ENCODE measurements at places on chromosomes 5 and 9.

- DNase-seq, result no peak
Observed at GRCh38 chr5:122179701-122180100, 50.4 kb downstream of the ZNF474 start.

- peak; percentile 15 for DNase-seq
Observed at GRCh38 chr9:15277400-15278090, 29.5 kb downstream of the TTC39B start.

GRCh38 chr9:87742813-87743428, 17.0 kb downstream of the CTSL start:
- no peak for DNase-seq

DNA sequence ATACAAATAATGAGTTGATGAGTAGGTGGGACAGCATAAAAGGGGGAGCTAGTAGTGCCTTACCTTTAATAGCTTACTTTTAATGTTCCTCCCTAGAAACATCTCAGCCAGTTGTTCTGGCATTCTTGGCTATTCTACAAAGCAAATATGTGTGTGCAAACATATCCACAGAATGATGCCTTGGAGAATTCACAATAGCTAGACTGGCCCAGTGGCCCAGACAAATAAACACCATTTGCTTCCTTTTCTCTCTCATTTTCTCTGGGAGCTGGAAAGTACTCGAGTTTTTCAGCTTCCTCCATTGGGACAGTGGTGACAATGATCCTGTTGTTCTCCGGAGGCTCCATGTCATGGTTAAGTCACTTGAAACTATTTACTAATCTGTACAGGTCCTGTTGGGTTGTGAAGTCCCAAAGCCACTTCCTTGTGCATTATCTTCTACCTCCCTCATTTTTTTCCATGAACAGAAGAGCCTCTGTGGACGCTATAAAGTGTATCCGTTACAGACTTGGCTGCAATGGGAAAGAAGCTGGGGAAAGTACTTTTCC, 122.9 kb downstream of the DMAC1 start:
- DNase-seq, result no peak

DNA sequence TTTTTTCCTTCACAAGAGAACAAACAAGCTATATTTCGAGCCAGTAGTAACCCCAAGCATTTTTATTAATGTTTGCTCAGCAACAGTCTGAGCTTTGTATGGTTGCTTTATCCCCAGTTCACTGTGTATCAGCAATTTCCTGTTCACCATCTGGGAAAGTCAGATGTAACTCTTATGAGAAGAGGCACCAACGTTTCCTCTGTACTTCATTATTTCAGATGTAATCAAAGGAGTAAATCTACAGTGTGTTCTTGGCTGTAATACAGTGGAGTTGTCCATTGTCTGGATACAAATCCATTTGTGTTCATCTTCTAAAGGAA, 340.2 kb downstream of the ARRDC3 start:
- no peak for DNase-seq

GRCh38 chr9:88462191-88462590, 72.8 kb upstream of the NXNL2 start:
- DNase-seq, result no peak

GRCh38 chr5:172491481-172491880, 37.2 kb upstream of the SH3PXD2B start:
- DNase-seq, result no peak

DNA sequence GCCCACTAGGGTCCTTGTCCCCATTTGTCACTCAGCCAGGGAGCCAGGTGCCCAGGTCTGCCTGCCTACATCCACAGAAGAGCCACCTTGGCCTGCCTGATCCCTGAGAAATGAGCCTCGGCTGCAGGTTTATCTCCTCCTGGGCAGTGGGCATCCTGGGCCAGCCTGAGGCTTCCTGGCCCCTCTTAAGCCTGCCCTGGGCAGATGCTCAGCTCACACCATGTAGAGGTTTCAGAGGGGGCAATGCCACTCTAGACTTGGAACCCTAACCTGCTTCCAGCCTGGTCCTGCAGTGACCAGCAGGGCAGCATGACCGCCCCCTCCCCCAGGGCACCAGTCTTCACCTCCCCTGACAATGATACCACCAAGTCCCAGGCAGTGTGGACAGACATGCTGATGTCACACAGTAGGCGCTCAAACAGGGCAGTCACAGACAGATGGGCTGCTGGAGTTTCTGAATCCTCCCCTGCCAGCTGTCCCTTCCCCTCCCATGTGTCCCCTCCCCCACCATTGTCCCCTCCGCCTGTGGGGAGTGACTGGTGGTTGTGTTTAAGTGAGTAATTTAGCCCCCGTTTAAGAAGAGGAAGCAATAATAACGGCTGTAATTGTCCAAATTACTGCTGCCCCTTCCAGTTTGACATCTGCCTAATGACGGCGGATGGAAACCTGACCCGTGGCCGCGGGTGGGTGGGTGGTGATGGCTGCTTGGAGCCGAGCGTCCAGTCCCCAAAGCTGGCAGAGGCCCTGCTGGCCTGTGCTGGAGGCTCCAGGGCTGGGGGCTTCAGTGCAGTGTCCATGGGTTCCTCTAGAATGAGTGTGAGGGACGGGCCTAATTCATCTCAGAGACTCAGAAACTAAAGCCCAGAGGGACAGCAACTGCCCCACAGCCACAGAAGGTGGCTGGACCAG, 147.7 kb downstream of the BARX1 start:
- no peak for DNase-seq

DNA sequence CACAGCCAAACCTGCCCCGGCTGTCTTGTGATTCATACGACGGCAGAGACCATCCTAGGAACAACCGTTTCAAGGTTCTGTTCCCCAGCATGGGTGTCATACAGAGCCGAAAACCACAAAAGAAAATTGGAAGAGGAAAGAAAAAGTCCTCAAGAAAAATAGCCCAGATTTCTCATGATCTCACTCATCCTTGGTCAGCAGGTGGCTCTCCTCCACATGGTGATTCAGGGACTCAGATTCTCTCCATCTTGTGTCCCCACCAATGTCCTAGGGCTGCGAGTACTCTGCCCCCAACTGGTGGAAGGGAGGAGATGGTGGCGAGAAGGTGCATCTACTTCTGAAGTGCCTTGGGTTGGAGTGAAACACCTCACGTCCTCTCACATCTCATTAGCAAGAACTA, 25.6 kb downstream of the PDZD2 start:
- peak; percentile 26 for DNase-seq

DNA sequence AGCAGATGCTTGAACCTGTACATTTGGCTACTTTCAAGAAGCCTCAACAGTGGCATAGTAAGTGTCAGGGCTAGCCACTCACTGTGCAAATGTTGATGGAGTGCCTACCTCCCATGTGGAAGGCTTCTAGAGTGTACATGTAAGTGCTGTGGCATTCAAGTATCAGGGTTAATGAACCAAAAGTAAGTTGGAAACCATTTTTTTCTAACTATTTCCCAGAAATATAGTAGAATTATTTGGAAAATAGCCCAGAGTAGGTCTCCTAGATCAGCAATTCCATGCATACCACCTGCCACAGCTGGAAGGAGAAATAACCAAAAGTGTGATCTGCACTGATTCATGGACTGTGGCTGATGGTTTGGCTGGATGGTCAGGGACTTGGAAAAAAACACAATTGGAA, 53.3 kb downstream of the FOXD1 start:
- no peak for DNase-seq

- no peak for DNase-seq
Observed at GRCh38 chr5:13606051-13606450, 338.4 kb downstream of the DNAH5 start.

DNA sequence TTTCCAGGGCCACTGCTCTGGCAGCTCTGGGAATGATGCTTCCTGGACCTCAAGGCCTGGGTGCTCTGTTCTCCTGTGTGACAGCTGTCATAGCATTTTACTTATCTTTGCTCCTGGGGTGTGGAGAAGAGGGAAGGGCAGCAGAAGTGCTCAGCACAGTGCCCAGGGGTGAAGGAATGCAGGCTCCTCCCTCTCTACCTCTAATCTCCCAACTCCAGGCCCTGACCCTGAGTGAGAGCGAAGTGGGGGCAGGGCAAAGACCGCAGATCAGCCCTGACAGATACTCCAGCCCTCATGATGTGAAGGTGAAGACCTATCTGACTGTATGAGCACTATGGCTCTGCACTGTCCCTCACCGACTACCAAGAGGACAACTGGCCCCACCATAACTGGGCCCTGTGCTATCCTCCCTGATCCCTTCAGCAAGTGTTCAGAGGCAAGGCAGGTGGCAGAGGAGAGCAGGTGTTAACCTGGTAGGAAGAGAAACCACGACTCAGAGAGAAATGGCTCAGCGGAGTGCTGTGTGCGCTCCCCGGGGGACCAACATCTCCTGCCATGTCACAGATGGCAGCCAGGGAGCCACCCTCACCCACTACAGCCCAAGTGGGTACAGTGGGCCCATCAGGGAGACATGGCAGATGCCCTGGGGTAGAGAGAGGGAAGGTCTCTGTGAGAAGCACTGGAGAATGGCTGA, 16.8 kb downstream of the ACSL6 start:
- DNase-seq, result no peak

DNA sequence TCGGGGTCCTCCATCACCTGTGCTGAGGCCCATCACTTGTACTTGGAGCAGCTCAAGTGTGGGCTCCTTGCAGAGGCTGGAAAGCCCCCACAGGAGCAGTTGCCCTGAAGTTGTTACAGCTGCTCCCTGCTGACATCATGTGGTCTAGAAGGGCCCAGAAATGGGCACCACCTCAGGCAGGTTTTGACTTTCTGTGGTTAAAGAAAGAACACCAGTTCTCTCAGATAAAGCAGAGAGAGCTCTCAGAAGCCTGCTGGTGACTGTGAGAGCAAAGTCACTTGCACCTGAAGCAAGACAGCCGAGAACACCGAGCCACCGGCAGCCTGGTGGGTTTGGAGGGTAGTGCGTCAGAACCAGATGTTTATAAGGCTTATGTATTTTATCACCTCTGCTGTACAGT, 70.4 kb downstream of the MVB12B start:
- peak; percentile 89 for DNase-seq

DNA sequence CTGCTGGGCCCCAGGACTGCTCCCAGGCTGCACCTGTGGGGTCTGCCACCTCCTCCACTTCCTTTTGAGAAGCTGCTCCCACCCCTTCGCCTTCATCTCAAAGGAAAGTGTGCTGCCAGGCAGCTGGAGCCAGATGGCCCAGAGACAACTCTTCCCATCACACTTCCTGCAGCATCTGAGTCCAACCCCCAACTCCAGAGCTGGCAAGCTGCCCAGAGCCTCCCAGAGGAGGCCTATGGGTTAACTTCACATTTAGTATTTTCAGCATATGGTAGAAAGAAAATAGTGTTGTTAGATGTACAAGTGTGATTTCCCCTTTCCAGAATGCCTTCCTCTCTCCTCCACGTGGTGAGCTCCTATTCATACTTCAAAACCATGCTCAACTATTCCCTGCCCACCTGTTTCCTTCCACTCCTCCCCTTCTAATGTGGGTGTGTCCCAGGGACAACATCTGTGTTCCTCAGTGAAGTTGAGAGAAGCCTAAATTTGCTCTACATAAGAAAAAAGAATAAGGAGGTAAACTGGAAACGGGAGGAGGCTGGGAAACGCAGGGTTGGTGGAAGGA, 38.6 kb upstream of the KCNMB1 start:
- DNase-seq, result no peak

GRCh38 chr5:141763541-141763940, 81.5 kb upstream of the ARAP3 start:
- no peak for DNase-seq

DNA sequence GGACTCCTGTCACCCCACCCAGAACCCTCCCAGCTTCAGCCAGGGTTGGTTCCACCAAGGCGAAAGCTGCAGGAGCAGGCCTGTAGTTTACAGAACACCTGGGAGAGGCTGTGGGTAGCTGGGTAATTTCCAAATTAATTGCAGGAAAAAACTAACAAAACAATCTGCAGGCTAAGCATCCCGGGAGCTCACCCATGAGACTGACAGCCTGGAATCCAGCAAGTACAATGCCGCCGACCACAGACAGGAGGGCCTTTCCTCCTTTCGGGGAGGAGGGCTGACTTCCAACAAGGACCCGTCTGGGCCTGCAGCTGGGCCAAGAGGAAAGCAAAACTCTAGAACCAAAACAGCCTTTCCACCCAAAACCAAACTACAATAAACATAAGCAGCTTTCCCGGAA, 10.3 kb downstream of the FOXE1 start:
- DNase-seq, result no peak

DNA sequence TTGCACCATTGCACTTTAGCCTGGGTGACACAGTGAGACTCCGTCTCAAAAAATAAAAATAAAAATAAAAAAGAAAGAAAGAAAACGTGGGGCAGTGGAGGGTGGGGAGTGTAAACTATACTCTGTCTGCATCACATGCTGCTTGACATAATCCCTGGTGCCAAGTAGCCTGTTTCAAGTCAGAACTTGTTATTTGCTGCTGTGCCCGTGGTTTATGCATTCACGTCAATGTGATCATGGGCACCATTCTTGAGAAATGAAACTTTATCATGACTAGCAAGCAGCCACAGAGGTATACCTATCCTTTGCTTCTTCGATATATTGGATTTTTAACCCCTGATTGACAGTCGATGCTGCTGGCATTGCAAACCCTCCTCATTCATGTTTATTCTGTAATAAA, 4.1 kb upstream of the SMU1 start:
- DNase-seq, result no peak

DNA sequence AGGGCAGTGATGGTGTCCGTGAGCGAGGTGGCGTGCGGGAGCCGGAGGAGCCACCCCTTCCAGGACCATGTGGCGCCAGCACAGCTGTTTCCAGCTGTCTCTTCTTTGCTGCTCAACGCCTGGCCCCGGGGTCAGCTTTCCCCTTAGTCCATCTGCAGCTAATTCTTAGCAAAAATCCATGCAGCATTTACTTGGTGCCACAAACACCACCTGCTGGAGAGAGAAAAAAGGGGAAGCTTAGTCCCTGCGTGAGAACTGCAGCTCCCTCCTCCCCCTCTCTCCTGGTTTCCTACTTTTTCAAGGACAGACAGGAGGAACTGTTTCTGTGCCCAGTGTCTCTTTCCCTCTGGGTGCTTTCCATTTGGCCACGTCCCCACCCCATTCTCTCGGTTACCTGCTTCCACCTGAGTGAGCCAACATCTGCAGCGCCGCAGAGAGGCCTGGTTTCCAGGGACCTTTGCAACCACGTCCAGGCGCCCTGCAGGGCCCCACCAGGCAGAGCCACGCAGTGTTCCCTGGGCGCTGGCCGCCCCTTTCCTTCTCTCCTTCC, 3.4 kb downstream of the SLC6A19 start:
- DNase-seq, result no peak

DNA sequence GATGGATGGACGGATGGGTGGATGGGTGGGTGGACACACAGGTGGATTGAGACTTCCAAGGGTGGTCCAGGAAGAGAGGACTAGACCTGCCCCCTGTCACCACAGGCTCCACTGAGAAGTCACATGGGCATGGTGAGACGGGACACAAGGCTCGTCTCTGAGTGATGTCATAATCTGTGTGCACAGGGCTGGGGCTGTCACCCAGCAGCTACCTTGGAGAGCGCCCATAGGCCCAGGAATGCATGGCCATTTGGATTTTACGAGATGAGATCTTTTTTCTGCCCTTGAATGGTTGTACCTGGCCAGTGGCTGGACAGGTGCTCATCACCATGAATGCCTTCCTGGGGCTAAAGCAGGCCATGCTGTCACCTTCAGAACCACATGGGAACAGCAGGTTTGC, 3.1 kb downstream of the OLFM1 start:
- no peak for DNase-seq

- DNase-seq, result no peak
Observed at GRCh38 chr9:18910916-18911315, 122.1 kb downstream of the SAXO1 start.
